ENCODE measurements at places on chromosomes 2 and 18.

- DNase-seq, result no peak
Observed at GRCh38 chr18:26497866-26498265, 50.5 kb downstream of the KCTD1 start.

GRCh38 chr2:40773291-40773690, 321.4 kb upstream of the SLC8A1 start:
- DNase-seq, result no peak

DNA sequence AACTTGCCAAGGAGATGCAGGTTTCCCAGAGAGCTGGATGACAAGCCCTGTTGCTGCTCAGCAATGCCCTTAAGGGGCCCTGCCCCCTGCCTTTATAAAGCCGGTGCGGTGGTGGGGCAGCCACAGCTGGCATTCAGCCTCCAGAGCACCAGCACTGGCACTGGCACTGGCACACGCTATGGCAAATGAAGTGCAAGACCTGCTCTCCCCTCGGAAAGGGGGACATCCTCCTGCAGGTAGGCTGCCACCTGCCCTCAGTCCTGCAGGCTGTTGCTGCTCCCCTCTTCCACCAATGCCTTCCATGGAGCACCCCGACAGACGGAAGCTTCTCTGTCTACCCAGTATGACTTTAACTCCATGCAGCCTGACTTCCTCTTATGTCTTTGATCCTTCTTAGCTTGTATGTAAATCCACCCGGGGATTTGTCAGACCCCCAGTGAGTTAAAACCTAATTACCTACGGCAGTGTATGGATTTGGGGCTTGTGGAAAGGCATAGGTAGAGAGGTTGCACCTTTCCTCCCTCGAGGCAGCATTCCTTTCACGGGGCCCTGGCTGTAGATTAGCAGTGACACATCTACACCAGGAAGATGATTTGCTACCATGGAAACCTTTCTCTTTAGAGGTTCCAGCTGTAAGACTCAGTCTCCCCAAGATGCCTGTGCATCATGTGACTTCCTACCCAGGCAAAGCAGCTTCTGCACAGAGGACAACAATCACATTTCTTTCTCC, at the start of gene DAPL1:
Gene DAPL1 (plus strand): TSS at position 123 of the 730 bp plus-strand sequence. CDS start 56 bp downstream, at position 179.
- DNase-seq, result no peak

- DNase-seq, result no peak
Observed at GRCh38 chr2:136764452-136765255, 691 bp upstream of the THSD7B start.

- DNase-seq, result no peak
Observed at GRCh38 chr2:136359121-136359965, 241.4 kb upstream of the CXCR4 start.

DNA sequence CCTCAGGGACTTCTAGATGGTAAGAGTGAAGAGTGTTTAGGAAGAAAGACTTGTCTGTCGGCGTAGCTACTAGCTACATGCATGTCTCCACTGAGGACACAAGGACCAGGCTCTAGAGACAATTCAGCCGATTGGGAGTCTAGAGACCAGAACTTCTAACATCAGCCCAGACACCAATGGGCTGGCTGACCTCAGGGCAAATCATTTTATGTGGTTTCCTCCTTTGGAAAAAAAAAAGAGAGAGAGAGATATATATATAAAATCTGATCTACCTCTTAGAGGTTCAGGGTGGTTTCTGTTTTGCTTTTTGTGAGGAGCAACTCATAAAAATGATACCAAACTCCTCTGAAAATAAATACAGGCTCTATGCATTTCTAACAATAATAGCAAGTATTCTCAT, 212.8 kb downstream of the BCL2 start:
- peak; percentile 5 for DNase-seq

DNA sequence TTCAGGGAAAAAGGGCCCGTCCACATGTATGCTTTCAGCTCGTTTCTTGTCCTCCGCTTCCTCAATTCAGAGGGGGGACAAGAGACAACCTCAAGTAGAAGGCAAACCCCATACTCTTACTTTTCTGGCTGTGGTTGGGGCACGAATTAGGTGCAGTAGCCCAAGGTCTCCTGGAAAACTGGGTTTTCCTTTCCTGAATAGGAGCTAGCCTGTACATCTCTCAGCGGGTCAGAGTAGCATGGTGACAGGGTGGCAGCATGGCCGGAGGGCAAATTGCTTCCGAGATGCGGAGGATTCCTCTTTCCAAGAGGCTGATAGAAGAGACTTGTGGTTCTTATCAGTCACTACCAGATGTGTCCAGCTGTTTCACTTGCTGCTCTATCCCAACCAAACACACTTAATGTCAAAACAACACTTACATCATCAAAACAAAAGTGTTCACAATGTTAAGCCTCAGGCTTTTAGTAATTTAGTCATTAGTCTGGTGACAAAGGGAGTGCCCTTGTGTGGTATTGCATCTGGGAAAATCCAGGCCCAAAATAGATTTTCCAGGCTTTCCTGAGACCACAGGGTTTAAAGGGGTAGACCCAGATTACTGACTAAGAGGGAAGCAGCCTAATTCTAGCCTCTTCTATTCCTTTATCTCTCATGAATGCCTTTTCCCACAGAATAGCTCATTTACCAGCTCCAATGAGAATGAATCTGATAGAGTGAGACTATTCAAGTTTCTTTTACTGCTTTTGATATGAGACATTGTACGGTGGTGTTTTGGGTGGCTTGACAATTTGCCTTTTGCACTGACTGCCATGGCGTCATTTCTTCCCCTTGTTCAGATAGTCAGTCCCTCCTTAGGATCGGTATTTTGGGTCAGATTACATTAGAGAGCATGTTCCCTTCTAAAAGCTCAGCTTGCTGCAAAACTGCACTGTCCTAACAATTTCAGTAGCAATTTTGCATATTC, 162.0 kb downstream of the LTBP1 start:
- no peak for DNase-seq

DNA sequence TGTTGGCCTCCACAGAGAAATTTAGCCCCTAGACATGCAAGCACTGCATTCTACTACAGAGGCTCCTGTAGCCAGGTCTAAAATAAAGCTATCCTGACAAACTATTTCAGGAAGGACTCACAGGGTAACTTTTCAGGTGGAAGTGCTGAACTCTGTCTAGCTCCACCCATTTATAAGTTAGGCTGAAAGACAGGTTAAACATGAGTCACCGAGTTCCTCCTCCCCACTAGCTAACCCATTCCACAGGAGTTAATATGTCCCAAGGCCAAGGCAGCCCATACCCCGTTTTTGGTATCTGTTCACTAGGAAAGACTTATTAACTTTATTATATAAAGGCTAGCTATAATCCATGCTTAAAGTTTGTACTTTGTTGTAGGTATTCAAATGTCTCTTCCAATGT, 3.5 kb downstream of the CWC22 start:
- no peak for DNase-seq

DNA sequence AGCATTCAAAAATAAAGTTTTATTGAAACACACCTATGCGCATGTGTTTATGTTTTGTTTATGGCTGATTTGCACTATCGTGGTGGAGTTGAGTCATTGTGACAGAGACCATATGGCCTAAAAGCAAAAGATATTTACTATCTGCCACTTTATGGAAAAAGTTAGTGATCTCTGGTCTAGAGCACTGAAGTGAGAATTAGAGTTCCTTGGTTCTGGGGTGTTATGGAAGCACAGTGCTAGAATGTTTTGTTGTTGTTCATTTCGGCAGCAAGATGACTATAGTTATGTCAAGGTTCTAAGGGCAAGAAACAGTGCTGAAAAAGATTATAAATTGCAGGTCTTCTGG, 416.5 kb downstream of the SLC4A3 start:
- DNase-seq, result no peak

- no peak for DNase-seq
Observed at GRCh38 chr2:46362667-46363012, 65.4 kb downstream of the EPAS1 start.

DNA sequence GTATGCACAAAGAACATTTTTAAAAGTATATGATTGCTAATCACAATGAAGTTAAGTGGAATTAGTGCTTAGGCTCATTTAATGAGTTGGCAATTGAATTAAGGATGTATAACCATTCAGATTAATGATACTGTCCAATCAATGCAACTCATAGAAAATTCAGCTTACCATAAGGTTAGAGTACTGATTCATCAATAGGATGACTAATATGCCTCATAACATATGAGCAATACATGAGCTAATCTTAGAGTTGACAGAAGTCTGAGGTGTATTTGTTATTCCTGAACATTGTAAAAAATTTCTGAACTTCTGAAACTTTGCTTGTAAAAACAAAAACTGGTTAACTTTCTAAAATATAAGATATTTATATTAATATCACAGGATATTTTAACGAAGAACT, 118.3 kb upstream of the NETO1 start:
- DNase-seq, result no peak

- no peak for DNase-seq
Observed at GRCh38 chr18:56200381-56200911, 437.9 kb downstream of the TXNL1 start.

DNA sequence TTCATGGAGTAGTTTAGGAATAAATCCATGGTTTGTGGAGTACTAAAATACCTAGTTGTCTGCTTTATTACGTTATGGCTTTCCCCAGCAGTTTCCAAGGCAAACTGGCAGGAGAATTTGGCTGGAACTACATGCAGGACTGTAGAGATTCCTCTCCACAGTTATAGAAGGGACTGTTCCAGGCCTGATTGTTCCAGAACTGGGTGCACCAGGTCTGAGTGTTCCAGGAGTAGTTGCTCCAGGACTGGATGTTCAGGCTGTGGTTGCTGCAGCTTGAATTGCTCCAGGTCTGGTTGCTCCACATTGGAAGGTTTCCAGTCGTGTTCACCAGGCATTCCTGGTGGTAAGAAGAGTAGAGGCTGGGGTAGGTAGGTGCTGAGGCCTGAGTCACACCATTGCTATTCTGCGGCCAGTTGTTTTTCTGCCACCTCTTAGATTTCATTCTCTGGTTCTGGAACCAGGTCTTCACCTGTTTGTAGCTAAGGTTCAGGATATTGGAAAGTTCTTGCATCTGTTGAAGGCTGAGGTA, 28.1 kb downstream of the SGPP2 start:
- no peak for DNase-seq

- no peak for DNase-seq
Observed at GRCh38 chr18:66523219-66523991, 80.5 kb downstream of the CDH19 start.

GRCh38 chr2:189076120-189076519, 101.9 kb downstream of the COL3A1 start:
- DNase-seq, result no peak

DNA sequence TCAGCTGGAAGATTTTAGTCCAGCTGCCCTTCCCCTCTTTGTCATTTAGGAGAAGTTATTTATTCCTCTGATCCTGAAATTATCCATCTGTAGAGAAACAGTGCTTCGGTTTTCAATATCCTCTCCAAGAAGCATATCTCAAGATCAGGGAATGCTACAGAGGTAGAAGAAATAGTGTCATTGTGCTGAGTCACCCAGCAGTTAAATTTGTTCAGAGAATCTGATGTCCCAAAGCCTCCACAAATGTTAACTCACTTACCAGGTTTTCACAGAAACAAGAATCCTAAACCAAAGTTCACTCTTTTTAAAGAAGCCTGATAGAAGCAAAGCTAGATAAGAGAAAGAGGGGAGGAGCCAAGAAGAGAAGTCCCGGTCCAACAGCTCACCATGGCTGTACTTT, 480.7 kb upstream of the GYPC start:
- DNase-seq, result no peak

DNA sequence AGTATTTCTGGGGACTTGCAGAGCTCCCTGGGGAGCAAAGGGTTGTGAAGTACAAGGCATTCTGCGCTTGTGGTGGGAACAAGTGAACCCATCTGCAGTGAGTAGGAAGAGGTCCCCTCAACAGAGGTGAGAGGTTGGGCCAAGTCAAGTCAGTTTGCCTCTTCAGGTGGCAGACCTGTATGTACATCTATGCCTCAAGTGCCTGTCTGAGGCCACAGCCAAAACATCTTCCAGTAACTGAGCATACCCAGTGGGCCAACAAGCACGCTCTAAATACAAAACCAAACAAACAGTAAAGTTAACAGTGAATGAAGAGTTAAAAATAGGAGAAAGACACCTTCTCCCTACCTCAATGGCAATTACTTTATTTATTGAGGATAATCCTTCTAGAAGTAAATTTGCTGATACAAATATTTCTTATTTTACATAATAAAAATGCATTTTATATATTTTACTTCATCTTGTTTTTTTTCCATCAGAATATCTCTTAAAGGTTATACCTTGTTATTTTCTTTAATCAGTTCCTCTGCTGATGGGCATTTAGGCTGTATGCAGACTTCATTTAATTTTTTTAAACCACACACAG, 2.5 kb downstream of the GYPC start:
- no peak for DNase-seq

DNA sequence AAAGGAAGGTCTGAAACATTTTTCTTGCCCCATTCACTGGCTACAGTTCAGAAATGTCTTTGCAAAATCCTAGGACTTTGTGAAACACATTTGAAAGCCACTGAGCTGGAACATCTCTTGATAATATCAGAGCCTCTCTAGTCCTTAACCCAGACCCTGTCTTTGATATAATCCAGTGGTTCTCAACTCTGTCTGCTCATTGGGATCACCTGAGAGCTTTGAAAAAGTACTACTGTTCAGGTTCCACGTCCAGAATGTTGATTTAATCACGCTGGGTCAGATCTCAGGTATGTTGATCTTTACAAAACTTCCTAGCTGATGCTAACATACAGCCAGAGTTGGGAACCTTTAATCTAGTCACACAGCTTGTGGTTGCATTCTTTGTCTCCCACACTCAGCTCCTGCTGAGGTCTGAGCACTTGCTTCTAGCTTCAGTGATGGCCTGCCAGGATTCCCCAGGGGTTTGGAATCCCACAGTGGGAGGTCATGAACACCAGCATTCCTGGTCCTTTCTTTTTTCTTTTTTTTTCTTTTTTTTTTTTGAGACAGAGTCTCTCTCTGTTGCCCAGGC, 262.7 kb downstream of the SETBP1 start:
- DNase-seq, result no peak

GRCh38 chr2:46942143-46942526, 26.5 kb upstream of the MCFD2 start:
- DNase-seq, result peak; percentile 87

- DNase-seq, result peak; percentile 55
Observed at GRCh38 chr2:28393114-28393836, 617 bp downstream of the FOSL2 start.

DNA sequence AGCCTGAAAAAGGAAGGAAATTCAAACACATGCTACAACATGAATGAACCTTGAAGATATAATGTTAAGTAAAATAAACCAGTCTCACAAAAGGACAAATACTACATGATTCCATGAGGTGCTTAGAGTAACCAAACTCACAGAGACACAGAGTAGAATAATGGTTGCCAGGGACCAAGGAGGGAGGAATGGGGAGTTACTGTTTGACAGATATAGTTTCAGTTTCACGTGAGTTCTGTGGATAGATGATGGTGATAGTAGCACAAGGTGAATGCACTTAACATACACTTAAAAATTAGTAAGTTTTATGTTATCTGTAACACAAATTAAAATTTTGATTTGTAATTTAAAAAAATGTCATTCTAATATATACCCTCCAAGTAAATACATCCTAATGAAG, 106.9 kb upstream of the ACVR1C start:
- DNase-seq, result no peak

- DNase-seq, result no peak
Observed at GRCh38 chr2:192098814-192099491, 95.8 kb downstream of the TMEFF2 start.

- no peak for DNase-seq
Observed at GRCh38 chr2:233233618-233234230, 17.7 kb upstream of the ATG16L1 start.

All from CD4-positive, alpha-beta T cell treated with Interleukin-12 subunit alpha and Interleukin-12 subunit beta, for 1 hour (primary cell).